ENCODE measurements at places on chromosomes 4 and X. TPM values are rescaled to one million over a fixed set of nuclear protein-coding genes. Genes with fewer than 3 reads are reported as not detected.

Gene CYLC1
- not detected for total RNA-seq

Gene RASSF6
- total RNA-seq, result not detected

Gene RFC1
- 44.6 TPM for total RNA-seq

Gene IL3RA
- total RNA-seq, result not detected

Gene NEXMIF
- total RNA-seq, result not detected

Gene PRSS12
- total RNA-seq, result 15.3 TPM

Gene PARM1
- total RNA-seq, result not detected

Gene AFF2
- total RNA-seq, result 0.89 TPM

Gene MAB21L2
- total RNA-seq, result 72.1 TPM

Gene CD38
- total RNA-seq, result not detected

Gene SATL1
- total RNA-seq, result not detected

Gene RPS6KA6
- total RNA-seq, result 2.3 TPM

Gene PDZD4
- total RNA-seq, result 26.6 TPM

Gene STAG2
- total RNA-seq, result 73.4 TPM

Gene WWC2
- 53.5 TPM for total RNA-seq

Gene LRCH2
- 7.9 TPM for total RNA-seq

Gene PAGE5
- total RNA-seq, result not detected

Gene SPANXD
- total RNA-seq, result not detected

Gene EXOC1
- 33.3 TPM for total RNA-seq

Gene BTK
- not detected for total RNA-seq

Gene IL21
- total RNA-seq, result not detected

Gene MED12
- 58.5 TPM for total RNA-seq

Gene BTC
- total RNA-seq, result 0.21 TPM

Gene RIBC1
- 0.47 TPM for total RNA-seq

Gene F11
- total RNA-seq, result not detected

Gene SLC16A2
- 22.9 TPM for total RNA-seq

Gene ARR3
- total RNA-seq, result not detected

Gene DEFB131A
- not detected for total RNA-seq

Gene UBE2A
- total RNA-seq, result 66.5 TPM

Gene TRIM60
- total RNA-seq, result not detected

Gene TRO
- total RNA-seq, result 83.2 TPM

Gene SFRP2
- 87.7 TPM for total RNA-seq

Gene CT45A7
- not detected for total RNA-seq

Gene ETDB
- total RNA-seq, result not detected

Gene CLDN2
- total RNA-seq, result 0.11 TPM

Gene GC
- not detected for total RNA-seq

Gene CXCL11
- not detected for total RNA-seq

Gene AFAP1
- total RNA-seq, result 66.9 TPM

Gene SCRG1
- total RNA-seq, result 2.6 TPM

Measured in osteocyte (in vitro differentiated cells).